ENCODE measurements at places on chromosomes 6 and 20.

DNA sequence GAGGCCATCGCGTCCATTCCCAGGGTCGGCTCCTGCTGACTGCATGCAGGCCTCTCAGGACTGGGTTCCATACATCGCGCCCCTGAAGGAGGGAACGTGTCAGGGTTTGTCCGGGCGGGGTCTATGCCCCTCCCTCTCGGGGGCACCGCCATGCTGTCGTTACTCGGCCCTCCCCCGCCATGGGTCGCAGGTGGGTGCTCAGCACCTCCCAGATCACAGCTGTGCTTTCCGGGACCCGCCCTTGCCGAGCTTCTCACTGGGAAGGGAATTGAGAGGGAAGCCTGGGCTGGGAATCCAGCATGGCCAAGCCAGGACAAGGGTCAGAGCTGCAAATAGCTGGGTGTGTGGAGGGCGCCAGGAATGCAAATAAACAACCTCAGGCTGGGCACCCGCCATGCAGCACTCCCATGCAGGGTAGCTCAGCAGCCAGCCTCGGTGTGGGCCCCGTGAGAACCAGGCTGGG, at the start of gene FRMD1:
TSS of gene FRMD1 (minus strand) at position 270 of the 463 bp plus-strand sequence. CDS start at position 152, 118 bp downstream.
- no peak for DNase-seq

GRCh38 chr20:50977066-50978021, 18.7 kb downstream of the MOCS3 start:
- DNase-seq = no peak

DNA sequence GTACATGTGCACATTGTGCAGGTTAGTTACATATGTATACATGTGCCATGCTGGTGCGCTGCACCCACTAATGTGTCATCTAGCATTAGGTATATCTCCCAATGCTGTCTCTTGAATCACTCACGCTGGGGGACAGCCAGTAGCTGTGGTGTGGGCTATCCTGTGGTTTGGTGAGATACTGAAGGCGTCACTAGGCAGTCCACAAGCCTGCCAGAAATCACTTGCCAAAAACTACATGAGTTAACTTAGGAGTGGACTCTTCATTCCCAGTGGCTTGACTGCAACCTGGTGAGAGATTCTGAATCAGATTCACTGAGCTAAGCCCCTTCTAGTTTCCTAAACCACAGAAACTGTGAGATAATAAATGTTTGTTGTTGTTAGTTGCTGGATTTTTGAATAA, 191.3 kb downstream of the TSHZ2 start:
- peak; percentile 30 for DNase-seq

DNA sequence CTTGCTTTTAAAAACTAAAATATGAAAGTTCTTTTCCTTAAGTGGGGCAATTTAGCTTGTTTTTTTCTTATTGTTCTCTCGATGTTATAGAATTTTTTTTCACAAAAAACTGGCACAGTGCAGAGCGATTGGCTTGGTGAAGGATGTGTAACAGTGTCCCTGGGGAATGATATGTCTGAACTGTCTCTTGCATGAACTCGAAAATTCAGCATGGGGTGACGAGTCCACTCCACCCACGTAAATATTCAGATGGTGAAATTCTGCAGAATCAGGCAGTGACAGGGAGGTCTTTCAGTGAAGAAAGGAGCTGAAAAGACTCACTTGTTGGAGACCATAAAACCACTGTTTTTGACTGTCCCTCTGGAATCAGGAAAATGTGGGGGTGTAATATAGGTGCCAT, 505.3 kb downstream of the MMUT start:
- no peak for DNase-seq

GRCh38 chr6:170313716-170314295, 7.2 kb downstream of the FAM120B start:
- DNase-seq = no peak

- DNase-seq = no peak
Observed at GRCh38 chr6:89011436-89011835, 48.0 kb upstream of the RNGTT start.

GRCh38 chr6:15658181-15658744, 4.6 kb downstream of the DTNBP1 start:
- no peak for DNase-seq

GRCh38 chr6:170018422-170018935, 267.1 kb downstream of the ERMARD start:
- DNase-seq = no peak

GRCh38 chr6:139091826-139092225, 43.1 kb upstream of the HECA start:
- DNase-seq = no peak

DNA sequence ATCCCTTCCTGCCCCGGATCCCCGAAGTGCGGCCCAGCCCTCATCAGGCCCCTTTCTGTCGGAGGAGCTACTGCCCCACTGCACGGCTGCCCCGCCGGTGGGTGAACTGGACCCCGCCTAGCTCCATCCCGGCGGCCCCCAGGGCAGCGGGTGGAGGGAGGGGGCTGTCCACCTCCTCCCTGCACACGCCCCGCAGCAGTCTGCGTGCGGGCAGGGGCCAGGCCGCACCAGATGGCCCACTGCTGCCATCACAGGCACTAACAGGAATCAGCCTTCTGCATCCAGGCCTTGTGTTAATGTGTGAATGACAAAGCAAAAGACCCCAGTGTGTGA, 54.9 kb upstream of the UNC93A start:
- DNase-seq = no peak

- no peak for DNase-seq
Observed at GRCh38 chr20:16042731-16043130, 530.5 kb downstream of the KIF16B start.

- no peak for DNase-seq
Observed at GRCh38 chr6:30196376-30196775, 16.8 kb downstream of the TRIM26 start.

DNA sequence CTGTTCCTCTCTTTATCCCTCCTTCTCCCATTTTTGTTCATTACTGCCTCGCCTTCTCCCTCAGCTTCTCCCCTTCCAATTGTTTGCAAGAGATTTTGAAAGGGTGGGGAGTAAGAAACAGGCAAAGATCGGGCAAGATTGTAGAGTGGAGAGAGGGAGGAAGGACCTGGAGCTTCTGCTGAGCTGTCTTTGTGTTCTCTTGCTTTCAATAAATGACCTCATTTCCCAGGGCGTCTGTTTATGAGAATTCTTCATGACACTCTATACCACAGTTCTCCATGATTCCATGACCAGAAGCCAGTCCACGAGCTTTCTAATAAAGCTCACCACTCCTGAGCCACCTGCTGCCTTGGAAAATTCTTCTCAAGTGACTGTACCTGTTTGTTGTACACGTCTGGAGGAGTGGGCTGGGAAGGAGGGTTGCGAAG, 50.0 kb upstream of the PLEKHG1 start:
- DNase-seq = no peak

- DNase-seq = no peak
Observed at GRCh38 chr20:50124496-50124895, 11.5 kb upstream of the UBE2V1 start.

GRCh38 chr20:18694071-18694470, 106.2 kb downstream of the DTD1 start:
- DNase-seq = no peak

GRCh38 chr6:88899569-88900316, 63.7 kb downstream of the RNGTT start:
- DNase-seq = no peak

- no peak for DNase-seq
Observed at GRCh38 chr6:79518842-79519241, 18.4 kb downstream of the LCA5 start.

- no peak for DNase-seq
Observed at GRCh38 chr6:32785781-32786533, 22.6 kb upstream of the HLA-DQB2 start.

Measured in GOT3 (cell line).